ENCODE measurements at places on chromosomes 6 and 20. TPM values are rescaled to one million over a fixed set of nuclear protein-coding genes. Genes with fewer than 3 reads are reported as not detected.

The SCUBE3 gene
- total RNA-seq = 0.06 TPM

The AVP gene
- total RNA-seq = not detected

The PHACTR1 gene
- 0.02 TPM for total RNA-seq

The EFCAB8 gene
- total RNA-seq = 0.94 TPM

The OR12D3 gene
- total RNA-seq = not detected

The METTL24 gene
- total RNA-seq = not detected

The SLC24A3 gene
- not detected for total RNA-seq

The HLA-DQB1 gene
- total RNA-seq = 11.6 TPM

The CST9L gene
- total RNA-seq = not detected

The GJA10 gene
- total RNA-seq = not detected

The WFDC13 gene
- total RNA-seq = not detected

The LY6G5B gene
- 20.1 TPM for total RNA-seq

The CCDC170 gene
- not detected for total RNA-seq

The UST gene
- 9.0 TPM for total RNA-seq

The TCF15 gene
- total RNA-seq = not detected

The MEI4 gene
- not detected for total RNA-seq

The IP6K3 gene
- total RNA-seq = not detected

The CST5 gene
- total RNA-seq = not detected

The SOX18 gene
- not detected for total RNA-seq

The OOEP gene
- total RNA-seq = 0.42 TPM

The PRSS35 gene
- total RNA-seq = not detected

The CDKAL1 gene
- 26.2 TPM for total RNA-seq

The HLA-F gene
- 135 TPM for total RNA-seq

The LRRN4 gene
- not detected for total RNA-seq

The TNFRSF21 gene
- total RNA-seq = 2.0 TPM

The PPDPF gene
- 163 TPM for total RNA-seq

The SPEF1 gene
- not detected for total RNA-seq

The BPIFB1 gene
- total RNA-seq = not detected

All from activated CD8-positive, alpha-beta memory T cell treated with anti-CD3 and anti-CD28 coated beads for 36 hours (primary cell).